Psoas muscle (tissue), 8 donors: ENCODE measurements at places on chromosomes 3 and 15. TPM values are rescaled to one million over a fixed set of nuclear protein-coding genes. Genes with fewer than 3 reads are reported as not detected.

DNA sequence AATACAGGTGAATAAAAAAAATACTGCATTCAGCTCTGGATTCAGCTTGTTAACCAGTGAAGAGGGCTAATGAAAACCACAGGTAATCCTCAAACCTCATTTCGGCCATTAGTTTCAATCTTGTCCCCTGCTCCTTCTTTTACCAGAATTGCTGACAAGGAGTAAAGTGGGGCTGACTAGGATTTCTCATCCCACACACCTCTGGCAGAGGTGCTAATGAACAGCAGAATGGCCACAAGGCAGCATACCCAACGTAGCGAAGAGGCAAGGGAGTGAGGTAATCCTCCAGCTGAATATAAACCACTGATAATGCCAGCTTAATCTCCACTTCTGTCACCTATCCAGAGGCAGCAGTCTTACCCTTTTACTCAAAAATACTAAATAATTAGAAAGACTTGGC lies 248.8 kb upstream of the CDIN1 start:
- no peak for DNase-seq
- no peaks in the 10 kb centered on the region for H3K36me3 ChIP-seq
- no peak overlapping the region for H3K27ac ChIP-seq
- H3K4me1 ChIP-seq = no peaks in the 10 kb centered on the region

DNA sequence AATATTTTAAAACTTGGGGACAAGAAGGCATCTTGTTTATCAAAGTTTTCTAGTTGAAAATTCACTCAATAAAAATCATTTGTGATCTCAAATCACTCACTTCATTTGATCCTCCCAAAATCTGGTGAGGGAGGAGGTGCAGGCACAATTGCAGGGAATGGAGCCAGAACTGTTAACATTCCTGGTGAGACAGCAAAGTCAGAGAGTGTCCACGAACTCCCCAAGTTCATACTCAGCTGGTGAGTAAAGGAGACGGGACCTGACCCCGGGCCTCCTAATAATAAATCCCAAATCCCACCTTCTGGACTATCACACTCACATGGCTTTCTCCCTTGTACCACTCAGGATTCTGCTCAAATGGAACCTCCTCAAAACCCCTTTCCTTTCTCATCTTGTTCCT lies 252.3 kb upstream of the LRTM1 start:
- no peak overlapping the region for H3K4me3 ChIP-seq
- no peak overlapping the region for H3K27ac ChIP-seq
- no peaks in the 10 kb centered on the region for H3K4me1 ChIP-seq
- H3K27me3 ChIP-seq = no peaks in the 10 kb centered on the region
- DNase-seq = no peak
- no peaks in the 10 kb centered on the region for H3K36me3 ChIP-seq

GRCh38 chr15:71679793-71680353 lies 130.5 kb upstream of the NR2E3 start:
- H3K4me3 ChIP-seq = no peak overlapping the region
- peaks cover 14% of the 10 kb centered on the region for H3K4me1 ChIP-seq
- DNase-seq = no peak
- no peaks in the 10 kb centered on the region for H3K36me3 ChIP-seq

DNA sequence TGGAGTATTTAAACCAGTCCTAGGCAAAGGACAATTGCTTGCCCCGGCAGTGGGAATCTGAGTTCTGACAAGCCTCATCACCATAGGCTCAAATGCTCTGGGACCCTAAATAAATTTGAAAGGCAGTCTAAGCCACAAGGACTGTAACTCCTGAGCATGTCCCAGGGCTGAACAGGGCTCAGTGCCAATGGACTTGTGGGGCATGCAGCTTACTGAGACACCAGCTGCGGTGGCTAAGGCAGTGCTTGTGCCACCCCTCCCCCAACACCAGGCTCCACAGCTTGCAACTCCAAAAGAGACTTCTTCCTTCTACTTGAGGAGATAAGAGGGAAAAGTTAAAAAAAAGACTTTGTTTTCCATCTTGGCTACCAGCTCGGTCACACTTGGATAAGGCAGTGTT lies 289.7 kb upstream of the DCBLD2 start:
- H3K27me3 ChIP-seq = no peaks in the 10 kb centered on the region
- H3K4me1 ChIP-seq = no peaks in the 10 kb centered on the region
- no peak overlapping the region for H3K4me3 ChIP-seq
- no peaks in the 10 kb centered on the region for H3K36me3 ChIP-seq
- H3K27ac ChIP-seq = no peak overlapping the region
- DNase-seq = no peak

GRCh38 chr3:98581474-98581873 lies 11.9 kb downstream of the CPOX start:
- H3K27ac ChIP-seq = no peak overlapping the region
- H3K36me3 ChIP-seq = no peaks in the 10 kb centered on the region
- H3K27me3 ChIP-seq = no peaks in the 10 kb centered on the region
- no peaks in the 10 kb centered on the region for H3K4me1 ChIP-seq
- DNase-seq = no peak

GRCh38 chr3:69809076-69809835 lies 70.0 kb downstream of the MITF start:
- DNase-seq = no peak
- H3K27ac ChIP-seq = no peak overlapping the region
- H3K36me3 ChIP-seq = no peaks in the 10 kb centered on the region
- peaks cover 57% of the 10 kb centered on the region for H3K4me1 ChIP-seq

DNA sequence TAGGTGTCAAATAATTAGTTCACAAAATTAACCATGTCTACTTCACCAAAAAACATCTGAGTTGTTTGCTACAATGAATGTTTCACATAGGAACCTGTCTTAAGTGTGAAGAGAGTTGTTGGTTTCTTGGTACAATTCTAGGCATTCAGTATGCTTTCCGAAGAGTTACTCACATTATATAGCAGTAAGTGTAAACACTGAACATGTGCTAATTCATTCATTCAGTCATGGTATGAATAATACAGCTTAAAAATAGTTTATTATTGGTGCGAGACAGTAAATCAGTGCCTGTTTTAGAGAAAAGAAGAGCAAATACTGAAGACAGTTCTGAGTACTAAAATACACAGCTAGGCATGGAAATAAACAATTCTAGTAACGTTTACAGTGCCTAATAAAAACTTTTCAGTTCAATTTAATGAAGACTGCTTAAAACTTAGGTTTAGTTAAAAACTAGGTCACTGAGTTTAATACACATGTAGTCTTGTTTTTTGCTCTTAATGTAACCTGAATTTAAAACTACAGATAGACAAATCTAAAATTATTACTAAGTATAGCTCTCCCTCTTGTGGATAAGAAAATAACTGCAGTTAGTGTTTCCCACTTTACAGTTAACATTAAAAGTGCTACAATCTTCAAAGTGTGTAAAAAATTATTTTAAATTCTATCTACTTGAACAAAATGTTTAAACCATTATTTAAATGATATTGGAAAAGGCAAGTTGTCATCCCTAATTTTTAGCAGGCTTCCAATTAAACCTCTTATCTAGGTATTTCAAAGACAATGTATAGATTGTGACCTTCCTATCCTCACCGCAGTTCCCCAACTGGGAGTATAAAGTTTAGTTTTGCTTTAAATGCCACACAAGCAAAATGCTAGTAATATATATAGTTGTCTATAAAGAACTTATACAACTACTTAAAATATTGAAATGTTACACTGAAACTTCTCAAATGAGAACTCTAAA lies 20.1 kb upstream of the ZCWPW2 start:
- H3K4me1 ChIP-seq = no peaks in the 10 kb centered on the region
- no peaks in the 10 kb centered on the region for H3K27me3 ChIP-seq
- H3K27ac ChIP-seq = no peak overlapping the region
- no peaks in the 10 kb centered on the region for H3K36me3 ChIP-seq
- DNase-seq = no peak
- no peak overlapping the region for H3K4me3 ChIP-seq

DNA sequence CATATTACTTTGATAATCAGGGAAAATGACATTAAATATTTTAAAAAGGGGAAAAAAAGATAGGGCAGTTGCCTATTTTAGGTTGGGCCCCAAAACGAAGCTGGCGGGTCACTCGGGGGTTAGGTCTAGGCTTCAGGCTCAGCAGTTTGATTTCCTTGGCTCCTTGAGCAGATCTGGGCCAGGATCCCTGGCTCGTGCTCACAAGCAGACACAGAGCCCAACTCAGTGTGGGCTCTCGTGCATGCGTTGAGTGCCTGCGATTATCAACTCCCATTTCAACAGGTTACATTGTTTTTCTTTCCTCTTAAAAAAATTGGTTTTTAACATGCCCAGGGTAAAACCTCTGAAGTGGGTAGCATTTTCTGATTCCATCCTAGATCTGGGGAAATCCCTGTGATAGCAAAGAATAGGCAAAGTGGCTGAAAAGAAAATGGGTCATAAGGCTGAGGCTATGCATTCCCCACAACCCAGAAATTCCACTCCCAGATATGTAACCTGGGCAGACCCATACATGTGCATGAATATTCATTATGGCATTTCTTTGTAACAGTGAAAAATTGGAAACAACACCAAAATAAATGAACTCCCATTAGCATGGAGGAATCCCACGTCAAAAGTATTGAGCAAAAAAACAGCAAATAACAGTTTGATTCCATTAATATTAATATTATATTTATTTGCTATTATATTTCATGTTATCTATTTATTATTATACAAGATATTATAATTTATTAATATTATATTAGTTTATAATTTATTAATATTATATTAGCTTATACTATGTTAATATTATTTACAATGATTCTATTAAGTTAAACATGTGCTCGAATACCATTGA lies 27.8 kb downstream of the FAM43A start:
- peaks cover 16% of the 10 kb centered on the region for H3K4me1 ChIP-seq
- no peaks in the 10 kb centered on the region for H3K27me3 ChIP-seq
- no peak overlapping the region for H3K27ac ChIP-seq
- no peak overlapping the region for H3K4me3 ChIP-seq
- H3K36me3 ChIP-seq = no peaks in the 10 kb centered on the region
- DNase-seq = no peak

- H3K27ac ChIP-seq = peak overlapping the region; percentile 43
- H3K4me1 ChIP-seq = peaks cover 27% of the 10 kb centered on the region
- DNase-seq = peak; percentile 51
- no peaks in the 10 kb centered on the region for H3K27me3 ChIP-seq
- no peaks in the 10 kb centered on the region for H3K36me3 ChIP-seq
Observed at GRCh38 chr3:141083836-141084649, 32.9 kb downstream of the SPSB4 start.

MNS1 gene
- 0.40 TPM for total RNA-seq

IQGAP1 gene
- 44.1 TPM for total RNA-seq

DLEC1 gene
- not detected for total RNA-seq

CHL1 gene
- total RNA-seq = 0.67 TPM

A4GNT gene
- total RNA-seq = not detected

UQCC5 gene
- 32.7 TPM for total RNA-seq

MAP1A gene
- total RNA-seq = 2.7 TPM
